ENCODE measurements at places on chromosomes 16 and 17.

DNA sequence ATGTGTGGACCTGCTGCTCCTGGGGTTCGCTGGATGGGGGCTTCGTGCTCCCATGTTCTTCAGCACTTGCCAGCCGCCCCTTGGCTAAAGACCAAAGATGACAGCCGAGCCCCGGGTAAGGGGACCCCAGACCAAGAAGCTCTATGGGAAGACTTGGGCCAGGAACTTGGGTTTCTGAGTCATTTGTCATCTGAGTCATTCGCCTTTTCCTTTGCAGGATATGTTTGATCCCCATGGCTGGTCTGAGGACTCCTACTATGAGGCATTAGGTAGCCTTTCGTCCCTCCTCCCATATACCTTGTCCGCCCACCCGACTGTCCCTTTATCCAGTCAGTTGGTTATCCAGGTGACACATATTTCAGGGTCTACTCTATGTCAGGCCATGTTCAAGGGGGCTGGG, 17.7 kb upstream of the ITGB4 start:
- DNase-seq = no peak

DNA sequence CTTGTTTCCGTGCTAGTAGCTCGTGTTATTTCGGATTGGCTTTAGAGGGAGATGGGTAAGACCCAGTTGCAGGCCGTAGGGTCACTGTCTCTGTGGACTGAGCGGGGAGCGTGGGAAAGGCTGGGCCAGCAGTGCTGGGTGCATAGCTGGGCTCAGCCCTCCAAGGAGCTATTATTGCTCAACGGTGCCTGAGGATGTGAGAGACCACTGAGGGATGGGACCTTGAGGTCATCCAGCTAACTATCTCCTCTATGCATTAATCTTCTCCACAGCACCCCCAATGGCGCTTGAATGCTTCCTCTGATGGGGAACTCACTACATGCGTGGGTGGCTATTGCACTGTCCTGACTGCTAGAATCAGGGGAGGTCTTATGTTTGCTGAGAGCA, 126.1 kb upstream of the FOXF1 start:
- no peak for DNase-seq

DNA sequence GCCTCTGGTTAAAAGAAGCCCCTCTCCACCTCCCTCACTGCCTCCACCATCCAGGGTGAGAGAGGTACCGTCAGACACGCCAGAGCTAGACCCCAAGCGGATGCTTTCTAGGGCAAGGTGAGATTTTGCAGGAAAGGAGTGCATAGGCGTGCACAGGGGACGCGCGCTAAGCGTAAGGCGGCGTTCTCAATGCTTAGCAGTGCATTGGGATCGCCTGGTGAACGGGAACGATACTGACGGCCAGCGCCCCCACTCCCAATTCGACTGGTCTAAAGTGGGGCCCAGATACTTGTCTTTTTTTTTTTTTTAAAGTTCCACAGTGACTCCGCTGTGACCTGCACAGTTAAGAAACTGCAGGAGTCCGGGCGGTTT, 57.9 kb upstream of the CREBBP start:
- no peak for DNase-seq

- peak; percentile 67 for DNase-seq
Measured at GRCh38 chr17:10156948-10157607, 41.3 kb downstream of the GAS7 start.

DNA sequence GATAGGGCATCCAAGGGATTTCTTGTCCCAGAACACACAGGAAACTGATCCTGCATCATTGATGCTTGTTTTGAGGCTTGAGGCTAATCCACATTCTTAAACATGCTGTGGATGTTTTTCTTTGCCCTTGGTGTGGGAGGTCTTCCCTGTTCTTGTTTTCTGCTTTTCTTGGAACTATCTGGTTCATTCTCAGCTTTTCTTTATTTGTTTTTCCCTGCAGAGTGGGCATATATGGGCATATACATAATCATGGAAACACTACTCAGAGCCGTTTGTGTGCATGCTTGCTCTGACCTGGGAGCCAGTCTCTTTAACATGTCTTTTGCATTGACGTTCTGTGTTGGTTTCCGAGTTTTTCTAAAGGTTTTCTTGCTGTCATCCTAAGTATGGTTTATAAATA, 300.0 kb downstream of the SNX29 start:
- no peak for DNase-seq

DNA sequence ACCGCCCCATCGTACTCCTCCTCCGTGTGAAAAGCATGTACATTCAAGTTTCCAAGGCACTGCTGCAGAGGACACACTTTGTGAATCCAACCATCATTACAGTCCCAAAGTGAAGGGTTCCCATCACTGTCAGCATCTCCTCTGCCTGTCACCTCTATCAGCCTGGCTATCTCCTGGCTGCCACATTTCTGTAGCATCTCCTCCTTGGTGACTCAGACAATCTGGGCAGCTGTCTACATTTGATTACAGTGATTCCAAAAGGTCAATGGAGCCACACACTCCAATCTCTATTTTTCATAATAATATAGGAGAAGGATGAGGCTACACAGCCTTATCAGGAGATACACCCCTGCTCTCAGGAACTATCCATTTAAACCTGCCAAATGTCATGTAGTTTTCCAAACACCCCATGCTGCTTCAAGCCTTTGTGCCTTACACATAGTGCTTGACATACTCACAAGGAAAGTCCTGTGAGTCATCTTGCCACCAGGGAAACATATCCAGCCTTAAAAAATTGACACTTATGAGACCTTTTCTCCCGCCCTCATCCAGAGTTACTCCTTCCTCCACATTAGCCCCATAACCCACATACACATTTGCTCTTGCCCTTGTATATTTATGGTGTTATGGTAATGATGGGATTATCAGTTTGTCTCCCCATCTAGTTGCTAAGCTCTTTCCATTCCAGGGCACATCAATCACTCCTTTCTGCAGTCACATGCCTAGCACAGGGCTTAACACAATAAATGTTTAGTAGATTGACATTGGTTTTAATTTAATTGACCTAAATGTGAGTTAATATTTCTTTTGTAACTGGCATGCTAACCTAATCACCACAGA, 250.1 kb upstream of the CDH5 start:
- DNase-seq = no peak

- peak; percentile 83 for DNase-seq
Measured at GRCh38 chr17:17782523-17783115, 54.2 kb downstream of the SREBF1 start.

- DNase-seq = peak; percentile 73
Measured at GRCh38 chr17:78258323-78259191, 27.1 kb downstream of the TMEM235 start.

- no peak for DNase-seq
Measured at GRCh38 chr17:81684442-81684911, 666 bp downstream of the HGS start.

DNA sequence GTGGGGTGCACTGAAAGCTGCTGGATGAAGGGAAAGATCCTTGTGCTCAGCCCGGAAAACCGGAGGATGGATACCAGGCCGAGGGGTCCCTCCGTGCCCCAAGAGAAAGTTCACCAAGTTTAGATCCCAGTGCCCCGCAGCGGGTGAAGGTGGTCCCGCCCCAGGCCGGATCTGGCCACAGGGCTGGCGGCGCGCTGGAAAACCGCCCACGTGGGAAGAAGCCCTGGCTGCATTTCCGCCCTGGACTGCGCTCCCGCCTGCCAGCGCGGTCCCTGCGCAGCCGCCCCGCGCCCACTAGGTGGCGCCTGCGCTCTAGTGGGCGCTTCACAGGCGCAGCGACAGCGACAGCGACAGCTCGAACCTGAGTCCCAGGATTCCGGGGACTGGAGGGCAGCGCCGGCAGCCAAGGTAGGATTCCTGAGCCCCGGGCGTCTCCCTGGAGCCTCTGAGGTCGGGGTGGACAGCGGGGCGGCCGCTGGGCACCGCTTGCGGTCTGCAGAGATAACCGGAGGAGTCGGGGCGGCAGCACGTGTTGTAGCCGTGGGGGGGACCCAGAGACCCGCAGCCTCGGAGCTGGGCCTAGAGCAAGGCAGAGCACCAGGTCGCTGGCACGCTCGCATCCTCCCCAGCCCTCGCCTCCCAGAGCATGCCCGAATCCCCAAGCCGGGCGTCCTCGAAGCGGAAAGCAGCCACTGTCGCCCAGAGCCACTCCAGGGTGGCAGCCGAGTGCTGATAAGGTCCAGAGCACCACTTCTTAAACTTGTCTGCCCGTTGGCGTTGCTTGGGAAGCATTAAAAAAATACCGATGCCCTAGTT, at the start of gene CHD9:
TSS of gene CHD9 (plus strand) at position 322 of the 816 bp plus-strand sequence. CDS start 101,099 bp downstream, outside the sequence.
- DNase-seq = peak; percentile 72

- no peak for DNase-seq
Measured at GRCh38 chr16:85800321-85800669, 800 bp downstream of the COX4I1 start.

- no peak for DNase-seq
Measured at GRCh38 chr17:45374501-45374900, 57.7 kb upstream of the MAP3K14 start.

DNA sequence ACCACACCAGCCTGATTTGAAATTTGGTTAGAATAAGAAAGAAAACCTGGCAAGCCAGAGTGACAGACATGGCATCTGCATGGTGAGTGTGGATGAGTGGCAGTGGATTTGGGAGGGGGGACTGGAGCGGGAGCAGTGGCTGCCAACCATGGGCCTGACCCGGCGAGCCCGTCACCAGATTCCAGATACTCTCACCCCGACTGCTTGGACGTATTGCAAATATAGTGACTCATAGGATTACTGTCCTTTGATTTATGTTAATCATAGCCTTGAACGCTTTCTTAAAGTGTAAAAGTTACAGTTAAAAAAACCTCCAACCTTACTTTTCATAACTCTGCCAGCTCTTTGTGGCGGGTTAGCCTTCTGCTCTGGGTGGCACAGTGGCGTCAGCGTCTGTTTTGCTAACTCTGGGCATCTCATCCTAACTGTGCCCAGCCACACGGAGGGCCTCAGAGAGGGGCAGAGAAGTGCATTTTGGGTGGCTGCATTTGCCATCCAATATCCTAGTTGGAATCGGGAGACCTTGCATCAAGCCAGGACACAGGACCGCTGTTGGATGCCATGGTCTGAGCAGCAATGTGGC, 26.8 kb upstream of the FOXK2 start:
- DNase-seq = no peak

GRCh38 chr16:54356391-54356790, 69.8 kb upstream of the IRX3 start:
- no peak for DNase-seq

All from posterior cingulate gyrus (tissue), 11 donors.